ENCODE measurements at places on chromosomes 6 and 20.

GRCh38 chr6:116564921-116565872 lies 6.1 kb upstream of the RWDD1 start:
- no peak for DNase-seq

- no peak for DNase-seq
Observed at GRCh38 chr6:169824848-169825557, 73.6 kb downstream of the ERMARD start.

DNA sequence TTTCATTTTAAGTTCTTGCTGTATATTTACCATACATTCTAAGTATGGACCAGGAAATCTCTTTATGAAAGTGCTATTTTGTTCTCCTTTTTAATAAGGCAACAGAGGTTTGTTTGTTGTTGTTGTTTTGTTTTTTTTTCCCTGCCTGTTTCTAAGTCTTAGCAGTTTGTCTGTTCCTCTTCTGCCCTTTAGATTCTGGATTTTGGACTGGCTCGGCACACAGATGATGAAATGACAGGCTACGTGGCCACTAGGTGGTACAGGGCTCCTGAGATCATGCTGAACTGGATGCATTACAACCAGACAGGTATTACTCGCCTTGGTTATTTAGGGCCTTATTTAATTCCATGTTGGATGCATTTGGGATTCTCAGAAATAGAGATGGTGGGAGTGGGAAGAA lies 48.0 kb downstream of the MAPK14 start:
- no peak for DNase-seq

- no peak for DNase-seq
Observed at GRCh38 chr6:155171109-155171746, 92.6 kb upstream of the CLDN20 start.

GRCh38 chr6:170152124-170152926 lies 138.6 kb downstream of the DLL1 start:
- peak; percentile 64 for DNase-seq
